ENCODE measurements at places on chromosomes 16 and 17.

- peak; percentile 44 for DNase-seq
Observed at GRCh38 chr16:49488740-49489525, 115.3 kb downstream of the C16orf78 start.

DNA sequence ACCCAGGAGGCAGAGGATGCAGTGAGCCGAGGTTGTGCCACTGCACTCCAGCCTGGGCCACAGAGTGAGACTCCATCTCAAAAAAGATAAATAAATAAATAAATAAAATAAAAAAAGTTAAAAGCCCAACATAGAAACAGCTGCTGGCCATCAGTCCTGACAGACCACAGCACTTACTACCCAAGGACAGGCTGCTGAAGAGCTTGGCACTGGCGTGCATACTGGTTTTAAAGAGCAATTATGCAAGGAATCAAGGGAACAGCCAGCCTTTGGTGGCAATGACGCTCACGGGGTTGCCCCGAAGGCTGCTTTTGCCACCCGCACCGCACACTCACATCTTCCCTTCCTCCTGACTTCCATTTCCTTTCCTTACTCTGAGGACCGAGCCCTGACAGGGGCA lies 4.2 kb downstream of the PLD6 start:
- DNase-seq: no peak

DNA sequence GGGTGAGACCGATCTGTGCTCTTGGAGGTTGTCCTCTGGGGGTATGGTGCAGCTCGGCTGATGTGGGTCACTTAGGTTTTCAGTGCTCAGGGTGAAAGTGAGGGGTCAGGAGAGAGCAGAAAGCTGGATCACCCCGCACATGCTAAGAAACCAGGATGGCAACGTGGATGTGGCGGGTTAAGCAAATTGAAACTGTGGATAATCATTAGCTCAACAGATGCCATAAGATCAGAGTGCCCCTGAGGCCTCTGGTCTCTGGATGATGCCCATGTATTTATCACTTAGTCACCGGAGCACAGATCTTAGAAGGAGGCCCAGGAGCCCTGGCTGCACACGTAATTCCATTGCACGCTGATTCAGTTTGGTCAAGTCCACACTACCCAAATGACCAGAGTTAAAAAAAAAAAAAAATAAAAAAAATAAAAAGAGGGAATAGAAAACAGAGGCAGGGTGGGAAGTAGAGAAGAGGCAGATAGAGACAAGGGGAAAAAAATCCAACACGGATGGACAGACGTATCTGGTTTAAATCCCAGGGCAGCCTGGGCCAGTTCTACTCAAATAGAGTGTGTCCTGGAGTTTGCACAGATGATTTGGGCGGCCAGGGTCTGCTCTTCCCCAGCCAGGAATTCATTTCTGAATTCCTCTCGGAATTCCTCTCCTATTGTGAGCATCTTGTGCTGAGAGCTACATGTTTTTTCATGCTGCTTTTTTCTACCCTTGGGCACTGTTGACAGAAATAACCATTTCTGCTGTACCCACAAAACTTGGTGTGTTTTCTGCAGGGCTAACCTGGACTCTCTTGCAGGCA lies 378.3 kb downstream of the CPPED1 start:
- DNase-seq: no peak

DNA sequence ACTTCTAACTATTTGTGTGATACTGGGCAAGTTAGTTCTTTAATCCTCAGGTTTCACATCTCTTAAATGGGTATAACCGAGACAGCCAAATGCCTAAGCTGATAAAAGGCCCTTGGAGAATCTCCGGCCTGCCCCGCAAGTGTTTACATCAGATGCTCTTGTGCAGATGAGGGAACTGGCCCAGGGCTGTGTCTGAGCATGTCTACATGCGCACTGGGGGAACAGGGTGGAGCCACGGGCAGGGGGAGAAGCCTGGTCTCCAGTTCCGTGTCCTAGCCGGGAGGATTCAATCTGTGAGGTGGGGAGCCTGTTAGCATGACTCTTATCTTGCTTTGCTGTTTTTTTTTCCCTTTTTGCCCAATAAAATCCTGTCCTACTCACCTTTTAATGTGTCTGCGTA lies 222.9 kb downstream of the CDH8 start:
- DNase-seq: no peak

DNA sequence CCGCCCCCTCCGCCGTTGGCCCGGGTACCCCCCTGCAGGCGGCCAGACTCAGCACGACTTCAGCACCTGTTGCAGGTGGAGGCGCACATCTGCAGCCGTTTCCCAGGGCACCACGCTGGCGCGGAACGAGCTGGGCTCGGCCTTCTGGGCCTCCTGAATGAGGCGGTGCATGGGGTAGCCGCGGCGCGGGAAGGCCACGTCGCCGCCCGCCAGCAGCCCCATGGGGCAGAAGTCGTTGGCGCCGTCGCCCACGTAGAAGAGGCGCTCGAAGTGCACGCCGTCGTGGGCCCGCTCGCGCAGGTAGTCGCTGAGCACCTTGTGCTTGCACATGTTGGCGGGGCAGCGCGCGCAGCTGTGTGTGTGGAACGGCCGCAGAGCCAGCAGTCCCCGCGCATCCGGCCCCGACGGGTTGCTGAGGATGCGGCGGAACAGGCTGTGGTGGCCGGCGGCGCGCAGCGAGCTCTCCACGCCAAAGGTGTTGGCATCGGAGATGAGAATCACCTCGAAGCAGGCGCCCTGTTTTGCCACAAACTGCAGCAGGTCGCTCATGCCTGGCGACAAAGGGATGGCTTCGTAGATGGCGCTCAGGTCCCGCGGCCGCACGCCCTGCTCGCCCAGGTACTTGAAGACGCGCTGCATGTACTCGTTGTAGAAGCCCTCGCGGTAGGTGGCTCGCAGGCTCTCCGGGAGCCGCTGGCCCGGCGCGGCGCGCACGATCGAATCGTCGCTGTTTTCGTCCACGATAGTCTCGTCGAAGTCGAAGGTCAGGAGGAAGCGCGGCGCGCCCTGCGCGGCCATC lies 6.2 kb downstream of the PHOSPHO1 start:
- DNase-seq: no peak

- no peak for DNase-seq
Observed at GRCh38 chr17:82582213-82582612, 62.7 kb downstream of the FOXK2 start.

GRCh38 chr16:65409510-65409909 lies 287.6 kb upstream of the CDH11 start:
- no peak for DNase-seq

DNA sequence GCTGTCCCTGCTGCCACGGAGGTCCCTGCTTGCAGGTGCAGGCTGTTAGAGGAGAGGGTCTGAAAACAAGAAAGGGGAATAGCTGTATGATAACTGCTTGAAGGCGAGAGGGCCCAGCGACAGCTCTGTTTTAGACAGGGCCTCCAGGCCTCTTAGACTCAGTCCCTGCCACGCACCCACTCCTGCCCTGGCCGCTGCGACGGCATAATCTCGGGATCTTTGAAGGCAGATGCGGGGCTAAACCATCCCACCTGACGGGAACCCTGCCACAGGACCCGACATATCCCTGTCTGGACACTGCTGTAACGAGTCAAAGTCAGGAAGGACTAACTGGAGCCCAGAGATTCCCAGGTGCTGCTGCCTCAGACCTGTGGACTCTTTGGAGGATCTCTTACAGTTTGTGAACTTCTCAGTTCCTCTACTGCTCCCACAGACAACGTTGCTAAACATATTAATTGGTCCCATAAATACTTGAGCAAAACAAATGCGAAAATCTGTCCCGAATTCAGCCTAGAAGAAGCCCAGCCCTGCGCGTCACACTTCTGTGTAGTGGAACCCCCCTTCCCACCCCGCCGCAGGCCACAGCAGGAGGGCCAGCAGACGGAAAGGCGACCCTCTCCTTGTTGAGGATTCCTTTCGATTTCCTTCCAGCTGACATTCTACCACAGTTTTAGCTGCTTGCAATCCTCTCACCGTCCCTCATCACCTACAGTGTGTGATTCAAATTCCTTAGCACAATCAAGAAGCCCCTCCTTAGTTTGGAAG lies 998 bp upstream of the TMEM11 start:
- peak; percentile 65 for DNase-seq

DNA sequence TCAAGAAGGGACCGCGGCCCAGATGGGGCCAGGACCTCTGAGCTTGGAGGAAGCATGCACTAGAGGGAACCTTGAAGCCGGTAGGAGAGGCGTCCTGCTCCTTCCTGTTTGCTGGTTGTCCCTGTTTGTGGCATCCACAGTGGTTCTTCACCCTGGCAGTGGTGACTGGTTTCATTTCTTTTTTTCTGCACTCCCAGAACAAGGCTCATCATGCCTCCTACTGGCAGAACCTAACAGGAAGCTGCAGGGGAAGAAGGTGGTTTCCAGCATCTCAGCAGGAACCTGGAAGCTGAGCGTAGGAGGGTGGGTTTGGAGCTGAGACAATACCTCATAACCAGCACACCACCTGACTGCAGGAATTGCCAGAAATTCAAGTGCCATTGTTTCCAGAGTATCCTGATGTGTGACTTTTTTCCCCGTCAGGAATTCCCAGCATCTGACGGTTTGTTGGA lies 5.8 kb downstream of the TMEM231 start:
- DNase-seq: no peak

DNA sequence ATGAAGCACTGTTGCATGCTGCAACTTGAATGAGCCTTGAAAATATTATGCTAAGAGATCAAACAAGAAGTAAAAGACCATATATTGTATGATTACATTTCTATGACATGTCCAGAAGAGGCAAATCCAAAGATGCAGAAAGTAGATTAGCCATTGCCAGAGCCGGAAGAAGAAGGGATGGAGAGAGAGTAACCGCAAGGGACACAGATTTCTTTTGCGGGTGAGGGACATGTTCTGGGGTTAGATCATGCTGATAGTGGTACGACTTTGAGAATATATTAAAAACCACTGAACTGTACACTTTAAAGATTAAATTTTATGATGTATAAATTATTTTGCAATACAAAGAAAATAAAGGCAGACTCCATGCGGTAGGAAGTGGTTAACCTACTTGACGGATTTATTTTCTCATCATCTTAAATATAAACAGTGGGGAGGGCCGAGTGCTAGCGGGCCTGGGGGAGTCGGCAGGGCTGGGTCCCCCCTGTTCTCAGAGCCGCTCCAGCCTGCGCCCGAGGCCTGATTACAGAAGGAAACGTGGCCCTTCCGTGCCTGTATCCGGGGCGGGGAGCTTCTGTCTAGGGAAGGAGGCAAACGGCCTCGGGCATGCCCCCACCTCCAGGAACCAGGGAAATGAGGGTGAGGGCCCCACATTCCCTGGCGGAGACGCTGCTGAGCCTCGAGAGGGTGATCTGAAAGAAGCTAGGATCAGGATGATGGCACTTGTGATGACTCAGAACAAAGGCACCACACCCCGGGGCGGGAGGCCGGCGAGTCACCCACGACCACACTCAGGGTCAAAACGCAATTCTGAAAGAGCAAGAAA lies 48.0 kb downstream of the SHCBP1 start:
- no peak for DNase-seq

DNA sequence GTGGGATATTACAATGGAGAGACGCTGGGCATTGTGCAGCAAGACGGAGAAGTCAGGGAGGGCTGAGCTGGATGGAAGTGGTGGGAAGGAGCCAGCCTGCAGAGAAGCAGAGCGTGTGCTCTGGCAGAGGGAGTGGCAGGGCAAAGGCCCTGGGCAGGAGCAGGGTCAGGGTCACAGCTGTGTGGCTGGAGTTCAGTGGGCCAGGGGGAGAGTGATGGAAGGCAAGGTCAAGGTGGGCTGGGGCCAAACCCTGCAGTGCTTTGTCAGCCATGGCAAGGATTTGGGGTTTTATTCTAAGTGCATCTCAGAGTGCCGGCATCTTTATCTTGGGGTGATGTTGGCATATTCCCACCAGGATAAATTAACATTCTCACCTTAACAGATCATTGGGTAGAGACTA lies 31.9 kb upstream of the C16orf78 start:
- DNase-seq: no peak

GRCh38 chr17:65518256-65518655 lies 43.2 kb downstream of the AXIN2 start:
- no peak for DNase-seq

GRCh38 chr16:72927199-72928089 lies 120.5 kb downstream of the ZFHX3 start:
- DNase-seq: no peak

GRCh38 chr17:3643889-3644349 lies 7.4 kb downstream of the CTNS start:
- no peak for DNase-seq
